NCI-H510A treated with DMSO at 0.1 percent for 48 hours (cell line): ENCODE measurements at places on chromosomes 3 and 15.

GRCh38 chr15:74032606-74033561 is 38.4 kb downstream of the PML start:
- no peak for DNase-seq

DNA sequence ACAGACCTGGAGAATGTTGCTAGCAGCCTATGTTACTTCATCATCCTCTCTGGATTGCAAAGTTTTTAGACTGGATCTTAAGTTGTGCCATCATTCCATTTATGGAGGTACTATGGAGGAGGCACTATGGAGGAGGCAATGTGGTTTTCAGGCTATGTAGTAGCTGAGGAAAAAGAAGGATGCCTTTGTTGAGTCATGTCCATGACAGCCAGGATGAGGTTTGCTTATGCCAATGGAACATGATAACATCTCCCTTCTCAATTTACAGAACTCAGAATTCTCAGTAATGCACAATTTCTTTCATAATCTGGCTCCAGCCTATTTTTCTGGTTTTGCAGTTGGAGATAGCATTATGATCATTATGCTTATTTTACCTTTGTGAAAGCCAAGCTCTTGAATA is 65.9 kb upstream of the TMEM108 start:
- no peak for DNase-seq

GRCh38 chr3:37935756-37936666 is 54.6 kb upstream of the VILL start:
- DNase-seq: no peak

GRCh38 chr3:196270499-196270898 is 17.0 kb downstream of the PCYT1A start:
- DNase-seq: no peak

- DNase-seq: no peak
Measured at GRCh38 chr15:101070502-101071273, 151.5 kb downstream of the LRRK1 start.

GRCh38 chr3:186687120-186687651 is 21.4 kb downstream of the HRG start:
- DNase-seq: no peak

GRCh38 chr3:7382293-7383010 is 521.5 kb downstream of the GRM7 start:
- no peak for DNase-seq

GRCh38 chr3:64104006-64104405 is 80.7 kb upstream of the PSMD6 start:
- DNase-seq: no peak

GRCh38 chr15:89104172-89104564 is 15.9 kb downstream of the ABHD2 start:
- DNase-seq: no peak

- no peak for DNase-seq
Measured at GRCh38 chr3:139633511-139633910, 44.3 kb downstream of the NMNAT3 start.

DNA sequence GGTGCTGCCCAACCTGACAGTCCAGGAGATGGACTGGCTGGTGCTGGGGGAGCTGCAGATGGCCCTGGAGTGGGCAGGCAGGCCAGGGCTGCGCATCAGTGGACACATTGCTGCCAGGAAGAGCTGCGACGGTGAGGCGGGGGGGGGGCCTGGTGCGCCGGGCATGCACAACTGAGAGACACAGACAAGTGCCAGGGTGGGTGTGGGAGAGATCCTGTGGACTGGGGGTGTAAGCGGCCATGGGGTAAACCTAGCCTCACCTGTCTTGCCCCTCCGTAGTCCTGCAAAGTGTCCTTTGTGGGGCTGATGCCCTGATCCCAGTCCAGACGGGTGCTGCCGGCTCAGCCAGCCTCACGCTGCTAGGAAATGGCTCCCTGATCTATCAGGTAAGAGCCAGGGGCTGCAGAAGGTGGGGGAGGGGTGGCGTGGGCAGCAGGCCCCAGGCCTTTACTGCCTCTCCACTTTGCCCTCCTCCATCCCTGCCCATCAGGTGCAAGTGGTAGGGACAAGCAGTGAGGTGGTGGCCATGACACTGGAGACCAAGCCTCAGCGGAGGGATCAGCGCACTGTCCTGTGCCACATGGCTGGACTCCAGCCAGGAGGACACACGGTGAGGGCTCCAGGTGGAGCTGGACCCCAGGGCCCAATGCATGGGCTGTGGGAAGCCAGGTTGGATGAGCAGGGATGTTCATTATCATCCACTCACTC is 3.3 kb downstream of the CHRD start:
- DNase-seq: no peak

DNA sequence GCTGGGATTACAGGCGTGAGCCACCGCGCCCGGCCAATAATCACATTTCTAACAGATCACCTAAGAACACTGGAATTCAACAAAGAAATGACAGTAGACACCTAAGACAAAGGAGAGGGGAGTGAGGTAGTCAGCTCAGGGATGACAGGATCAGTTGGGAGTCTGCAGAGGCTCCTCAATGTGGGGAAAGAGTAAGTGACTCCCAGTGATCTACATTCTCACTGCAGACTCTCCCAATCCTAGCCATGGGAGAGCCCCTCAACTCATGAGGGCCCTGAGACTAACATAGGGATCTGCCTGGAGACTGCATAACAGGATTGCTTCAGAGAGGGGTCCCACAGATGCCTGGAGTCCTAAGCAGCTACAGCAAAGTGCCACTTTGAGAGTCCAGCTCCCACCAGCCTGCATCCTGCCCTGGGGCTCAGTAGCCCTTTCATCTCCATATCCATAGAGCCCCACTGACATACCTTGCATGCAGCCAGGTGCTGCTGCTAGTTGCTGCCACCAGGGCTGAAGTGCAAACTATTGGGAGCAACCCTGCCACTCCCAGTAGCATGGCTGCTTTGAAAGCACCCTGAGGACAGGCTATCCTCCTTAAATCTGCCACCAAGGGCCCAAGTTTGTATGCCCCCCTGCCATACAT is 21.8 kb upstream of the PFN2 start:
- DNase-seq: no peak

DNA sequence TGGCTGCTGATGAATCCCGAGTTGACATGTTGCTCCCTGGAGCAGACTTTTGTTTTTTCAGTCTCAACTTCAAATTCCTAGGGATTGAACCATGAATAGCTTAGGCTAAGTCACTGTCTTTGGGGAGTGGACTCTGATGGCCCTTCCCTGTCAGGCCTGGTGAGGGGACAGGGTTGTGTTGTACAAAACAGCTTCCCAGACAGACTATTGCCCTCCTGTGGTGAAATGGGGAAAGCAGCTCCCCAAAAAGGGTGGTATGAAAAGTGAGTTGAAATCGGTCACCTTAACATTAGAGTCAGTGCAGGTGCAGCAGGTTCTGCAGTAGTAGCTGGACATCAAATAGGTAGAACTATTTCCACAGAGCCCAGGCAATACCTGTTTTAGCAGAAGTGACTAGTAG is 775.6 kb downstream of the ROBO2 start:
- DNase-seq: no peak

- DNase-seq: no peak
Measured at GRCh38 chr15:29110176-29110575, 159.4 kb downstream of the NSMCE3 start.

GRCh38 chr3:87733671-87734367 is 325.0 kb downstream of the CGGBP1 start:
- DNase-seq: peak; percentile 74

- no peak for DNase-seq
Measured at GRCh38 chr15:82647835-82648256, 683 bp upstream of the CPEB1 start.

DNA sequence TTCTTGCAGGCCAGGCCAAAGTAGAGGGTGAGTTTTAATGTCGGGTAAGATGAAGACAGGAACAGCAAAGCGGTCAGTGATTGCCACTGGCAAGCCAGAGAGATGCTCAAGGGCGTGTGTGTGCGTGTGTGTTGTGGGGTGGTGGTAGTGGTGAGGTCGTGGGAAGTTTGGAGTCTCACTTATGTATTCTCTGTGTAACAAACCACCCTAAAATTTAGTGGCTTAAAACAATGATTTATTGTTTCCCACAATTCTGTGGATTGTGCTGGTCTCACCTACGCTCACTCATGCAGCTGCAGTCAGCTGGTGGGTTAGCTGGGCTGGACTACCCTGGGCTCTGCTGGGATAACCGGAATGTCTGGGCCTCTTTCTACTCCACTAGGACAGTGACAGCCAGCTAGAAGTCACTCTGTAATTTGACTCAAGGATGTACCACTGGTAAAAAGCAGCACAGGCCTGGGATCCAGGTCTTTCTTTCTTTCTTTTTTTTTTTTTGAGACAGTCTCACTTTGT is 50.9 kb upstream of the BHLHE40 start:
- no peak for DNase-seq

DNA sequence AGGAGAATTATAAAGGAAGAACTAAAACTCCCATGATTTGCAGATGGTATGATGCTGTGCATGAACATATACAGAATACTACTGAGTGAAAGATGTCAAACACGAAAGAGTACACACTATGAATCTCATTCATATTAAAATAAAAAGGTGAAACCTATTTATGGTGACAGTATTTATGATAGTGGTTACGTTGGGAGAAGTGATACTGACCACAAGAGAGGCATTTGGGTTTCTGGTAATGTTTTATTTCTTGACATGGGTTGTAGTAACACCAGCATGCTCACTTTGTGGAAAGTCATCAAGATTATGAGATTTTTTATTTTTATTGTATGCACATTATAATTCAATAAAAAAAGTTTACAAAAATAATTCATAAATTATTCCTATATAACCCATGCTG is 324.0 kb downstream of the GAP43 start:
- DNase-seq: no peak

- DNase-seq: peak; percentile 35
Measured at GRCh38 chr15:81400640-81401236, 26.7 kb upstream of the TMC3 start.
